ENCODE measurements at places on chromosomes 6 and 20. TPM values are rescaled to one million over a fixed set of nuclear protein-coding genes. Genes with fewer than 3 reads are reported as not detected.

GRCh38 chr6:33417128-33417902 lies 592 bp downstream of the CUTA start:
- no peak for DNase-seq

GRCh38 chr6:26173836-26174145 lies 86.6 kb downstream of the HFE start:
- DNase-seq, result no peak

- no peak for DNase-seq
These were observed 144.2 kb downstream of the JARID2 start for GRCh38 chr6:15389765-15390723.

GRCh38 chr6:21099338-21100314 lies 493.9 kb upstream of the SOX4 start:
- DNase-seq, result no peak

COQ3 gene
- 0.58 TPM for total RNA-seq

DNA sequence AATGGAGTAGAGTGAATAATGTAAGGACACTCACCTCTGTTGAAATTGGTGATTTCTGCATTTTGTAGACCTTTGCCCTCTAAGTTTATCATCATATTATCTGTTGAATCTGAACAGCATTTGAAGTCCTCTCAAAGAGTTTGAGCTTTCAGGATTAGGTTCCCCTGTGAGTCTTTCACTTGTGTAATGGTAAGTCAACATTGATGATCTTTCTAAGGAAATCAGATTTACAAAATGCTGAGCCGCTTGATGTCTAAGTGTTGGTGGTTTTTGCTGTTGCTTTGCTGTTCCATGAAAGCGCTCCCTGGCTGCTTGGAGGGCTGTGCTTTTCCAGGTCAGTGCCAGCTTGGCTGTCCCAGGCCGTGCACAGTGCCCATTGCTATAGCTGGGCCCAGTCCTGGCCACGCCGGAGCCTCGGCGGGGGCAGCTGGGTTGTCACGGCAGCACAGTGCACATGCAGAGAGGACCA lies 33.8 kb upstream of the KIF25 start:
- no peak for DNase-seq

IMPG1 gene
- not detected for total RNA-seq

All from stomach (tissue), 19 donors.